Activated CD4-positive, alpha-beta T cell treated with anti-CD3 and anti-CD28 coated beads for 1 hour (primary cell): ENCODE measurements at places on chromosomes 13 and 19.

DNA sequence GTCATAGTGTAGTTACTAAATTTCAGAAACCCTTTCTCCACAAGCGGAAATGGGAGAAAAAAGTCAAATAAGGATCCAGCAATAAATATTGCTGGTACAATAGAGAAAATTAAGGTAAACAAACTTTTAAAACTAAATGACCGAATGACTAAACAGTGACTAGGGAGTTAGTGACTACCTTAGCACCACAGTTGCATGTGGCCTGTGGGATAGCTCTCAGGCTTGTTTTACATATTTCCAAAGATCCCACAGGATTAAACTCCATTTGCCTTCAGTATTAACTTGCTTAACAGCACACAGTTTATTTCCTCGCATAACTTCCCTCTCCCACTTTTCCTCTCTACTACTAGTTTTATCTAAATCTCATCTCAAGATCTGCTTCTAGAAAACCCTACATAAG, 824.3 kb upstream of the KLHL1 start:
- DNase-seq, result no peak

DNA sequence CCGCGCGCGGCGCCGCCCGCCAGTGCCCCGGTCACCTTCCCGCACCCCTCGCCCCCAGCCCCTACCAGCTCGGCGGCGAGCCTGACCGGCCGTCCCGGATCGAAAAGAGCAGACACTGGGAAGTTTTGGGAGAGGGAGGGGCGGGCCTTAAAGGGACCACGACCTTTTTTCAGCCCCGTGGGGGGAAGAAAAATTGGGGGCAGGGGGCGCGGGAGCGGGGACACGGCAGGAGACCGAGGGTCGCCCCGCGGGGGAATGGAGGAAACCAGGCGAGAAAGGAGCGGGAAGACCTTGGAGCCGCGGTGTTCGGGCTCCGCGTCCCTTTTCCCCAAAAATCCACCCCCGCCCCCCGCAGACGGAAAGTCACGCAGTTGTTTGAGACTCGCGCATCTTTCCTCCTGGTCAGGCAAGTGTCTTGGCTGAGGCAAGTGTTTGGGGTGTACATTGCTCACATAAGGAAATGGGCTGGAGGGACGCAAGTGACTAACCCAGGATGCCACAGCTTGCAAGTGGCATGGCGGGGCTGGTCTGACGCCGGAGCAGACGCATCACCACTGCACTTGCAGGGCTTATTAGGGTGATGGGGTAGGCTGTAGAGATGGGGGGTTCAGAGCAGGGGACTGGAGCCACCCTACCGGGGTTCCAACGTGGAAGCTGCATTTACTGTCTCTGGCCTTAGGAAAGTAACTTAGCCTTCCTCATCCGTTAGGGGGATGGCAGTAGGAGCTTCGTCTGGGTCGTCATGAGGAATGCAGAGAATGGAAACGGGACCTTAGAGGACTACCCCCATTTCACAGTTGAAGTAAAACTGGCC, 2.7 kb upstream of the HNRNPL start:
- DNase-seq, result peak; percentile 45

GRCh38 chr13:75547917-75548316, 1.7 kb upstream of the UCHL3 start:
- DNase-seq, result no peak

DNA sequence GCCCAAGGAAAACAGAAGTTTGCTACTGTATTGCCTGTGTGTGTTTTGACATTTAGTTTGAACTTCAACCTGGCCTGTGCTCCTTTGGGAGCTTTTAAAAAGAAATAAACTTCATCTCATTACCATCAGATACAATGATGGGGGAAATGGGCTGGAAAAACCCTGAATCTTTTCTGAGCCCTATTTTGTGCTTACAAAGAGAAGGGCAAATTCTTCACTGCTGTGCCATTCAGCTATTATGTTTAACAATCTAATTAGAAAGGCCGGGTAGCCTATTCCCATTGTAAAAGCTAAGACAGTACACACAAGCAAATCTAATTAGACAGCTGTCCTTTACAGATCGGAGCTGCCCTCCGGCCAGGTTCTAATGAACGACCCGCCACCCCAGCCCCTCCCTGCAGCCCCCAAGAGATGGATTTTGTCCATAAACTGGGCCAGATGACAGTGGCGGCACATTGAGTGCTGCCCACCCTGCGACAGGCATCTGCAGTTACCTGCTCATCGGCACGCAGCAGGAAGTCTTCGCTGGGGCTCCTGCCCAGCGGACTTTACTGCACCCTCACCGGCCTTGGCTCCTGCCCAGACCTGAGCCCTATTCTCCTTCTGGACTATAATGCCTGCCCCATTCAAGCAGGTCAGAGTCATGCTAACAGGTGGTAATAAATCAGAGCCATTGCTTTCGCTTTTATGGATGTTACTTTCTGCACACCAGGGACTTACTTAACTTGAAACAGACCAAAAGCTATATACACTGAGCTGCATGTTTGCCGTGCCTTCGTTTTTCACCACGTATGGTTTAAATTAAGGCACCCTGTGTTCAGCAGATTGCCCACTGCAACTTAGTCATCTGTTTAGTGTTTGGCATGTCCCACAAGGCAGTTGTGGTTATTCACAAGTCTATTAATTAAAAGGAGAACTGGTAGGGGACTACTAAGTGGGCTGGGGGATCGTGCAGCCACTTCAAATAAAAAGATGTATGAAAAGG, 549.6 kb downstream of the FGF9 start:
- DNase-seq, result no peak

- DNase-seq, result no peak
Measured at GRCh38 chr13:59527500-59527899, 636.2 kb downstream of the DIAPH3 start.

DNA sequence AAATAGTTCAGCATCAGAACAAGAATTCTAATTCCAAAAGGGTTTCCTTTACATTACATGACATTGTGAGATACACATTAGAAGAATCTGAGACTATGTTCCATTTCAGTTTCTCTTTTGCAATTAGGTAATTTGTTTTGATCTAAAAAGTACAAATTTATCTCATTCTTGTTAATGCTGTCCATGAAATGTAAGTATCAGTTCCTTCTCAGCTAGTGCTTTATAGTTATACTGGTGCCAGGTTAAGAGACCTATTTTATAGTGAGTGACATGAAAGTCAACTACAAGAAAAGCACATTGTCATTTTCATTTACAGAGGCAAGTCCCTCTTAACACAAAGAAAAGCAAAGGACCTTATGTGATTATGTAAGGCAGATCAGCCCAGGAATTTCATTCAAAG, 43.9 kb downstream of the RCBTB2 start:
- no peak for DNase-seq

- no peak for DNase-seq
Measured at GRCh38 chr13:110756219-110756631, 42.7 kb downstream of the ING1 start.

DNA sequence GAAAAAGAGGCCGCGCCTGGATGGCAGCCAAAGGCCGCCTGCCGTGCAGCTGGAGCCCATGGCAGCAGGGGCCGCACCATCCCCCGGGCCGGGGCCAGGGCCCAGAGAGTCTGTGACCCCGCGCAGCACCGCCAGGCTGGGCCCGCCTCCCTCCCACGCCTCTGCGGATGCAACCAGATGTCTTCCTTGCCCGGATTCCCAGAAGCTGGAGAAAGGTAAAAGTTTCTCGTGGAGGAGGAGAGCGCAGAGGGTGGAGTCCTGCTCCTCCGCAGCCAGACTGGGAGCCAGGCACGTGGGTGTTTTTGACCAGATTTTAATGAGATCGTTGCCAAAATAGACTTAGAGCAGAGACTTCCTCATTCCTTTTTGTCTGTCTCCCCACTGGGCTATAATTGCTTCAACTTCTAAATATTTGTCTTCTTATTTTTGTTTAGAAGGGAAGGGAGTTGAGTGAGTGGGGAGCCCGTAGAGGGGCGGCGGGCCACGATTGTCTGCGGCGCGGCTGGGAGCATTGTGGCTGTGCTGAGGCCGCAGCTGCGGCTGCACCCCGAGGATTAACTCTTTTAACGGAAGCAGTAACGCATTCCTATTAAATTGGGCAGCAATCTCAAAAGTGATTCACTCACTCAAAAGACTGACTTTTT, 22.8 kb upstream of the NDUFS7 start:
- no peak for DNase-seq

DNA sequence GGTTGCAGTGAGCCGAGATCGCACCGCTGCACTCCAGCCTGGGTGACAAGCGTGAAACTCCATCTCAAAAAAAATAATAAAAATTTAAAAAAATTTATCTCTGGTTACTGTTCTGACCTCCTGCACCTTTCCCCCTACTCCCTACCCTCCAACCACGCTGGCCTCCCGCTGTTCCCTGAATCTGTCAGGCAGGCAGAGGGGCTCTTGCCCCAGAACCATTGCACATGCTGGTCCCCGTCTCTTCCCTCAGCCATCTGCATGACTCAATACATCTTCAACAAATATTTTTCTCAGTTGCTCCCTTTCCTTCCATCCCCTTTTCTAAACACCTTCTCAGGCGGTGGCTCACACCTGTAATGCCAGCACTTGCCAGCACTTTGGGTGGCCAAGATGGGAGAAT, 1.1 kb upstream of the FAM187B start:
- DNase-seq, result no peak

DNA sequence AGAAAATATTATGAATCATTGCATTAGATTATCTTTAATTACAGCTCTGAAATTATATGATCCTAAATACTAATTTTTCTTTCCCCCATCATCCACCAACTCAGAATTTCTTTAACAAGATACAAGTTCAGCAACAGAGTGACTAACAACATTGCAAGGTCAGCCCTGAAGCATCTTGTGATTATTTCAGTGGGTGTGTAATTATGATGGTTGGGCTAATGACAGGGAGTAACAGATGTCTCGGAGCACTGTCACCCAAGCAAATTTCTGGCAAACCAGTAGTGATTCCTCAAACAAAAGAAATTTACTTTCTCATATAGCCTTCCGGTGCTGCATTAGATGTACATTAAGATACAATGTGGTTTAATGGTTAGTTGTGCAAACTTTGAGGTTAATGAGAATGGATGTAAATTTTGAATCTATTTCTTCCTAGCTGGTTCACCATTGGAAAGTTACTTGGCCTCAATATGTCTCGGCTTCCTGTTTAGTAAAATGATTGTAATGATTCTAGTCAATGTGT, 238.9 kb downstream of the ITGBL1 start:
- DNase-seq, result no peak

GRCh38 chr19:50792272-50793250, 2.3 kb downstream of the ACP4 start:
- no peak for DNase-seq

DNA sequence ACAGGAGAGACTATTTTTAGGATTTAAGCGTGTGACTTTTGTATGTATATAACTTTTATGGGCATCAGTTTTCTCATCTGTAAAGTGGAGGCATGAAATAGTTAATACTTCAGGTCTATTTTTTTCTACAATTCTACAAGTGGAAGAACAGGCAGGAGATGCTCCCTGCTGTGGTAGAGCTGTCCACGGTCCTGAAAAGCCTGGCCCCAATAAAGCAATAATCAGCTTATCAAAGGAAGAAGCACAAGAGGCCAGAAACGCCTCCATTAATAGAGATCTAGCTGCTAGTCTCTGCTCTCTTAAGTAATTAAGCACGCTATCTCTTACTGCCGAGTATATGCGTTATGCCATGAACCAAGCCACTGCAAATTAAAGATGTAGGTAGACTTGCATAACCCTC, 28.0 kb upstream of the WASF3 start:
- no peak for DNase-seq

DNA sequence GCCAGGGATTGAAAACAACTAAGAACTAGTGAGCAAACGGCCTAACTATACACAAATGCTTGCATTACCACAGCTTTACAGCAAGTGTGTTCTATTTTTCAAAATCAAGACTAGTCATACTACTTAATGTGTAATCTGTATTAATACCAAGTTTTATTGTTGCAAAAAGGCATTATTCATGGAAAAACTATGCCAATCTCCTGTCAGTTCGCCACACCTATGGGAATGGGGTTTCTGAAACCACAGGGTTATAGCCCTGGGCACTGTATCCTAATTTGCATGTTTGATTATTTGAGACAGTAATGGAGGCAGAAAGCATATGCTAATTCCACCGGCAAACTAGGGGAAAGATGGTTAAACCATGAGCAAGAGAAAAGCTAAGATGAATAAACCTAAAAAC, 14.3 kb downstream of the GAS6 start:
- DNase-seq, result no peak

DNA sequence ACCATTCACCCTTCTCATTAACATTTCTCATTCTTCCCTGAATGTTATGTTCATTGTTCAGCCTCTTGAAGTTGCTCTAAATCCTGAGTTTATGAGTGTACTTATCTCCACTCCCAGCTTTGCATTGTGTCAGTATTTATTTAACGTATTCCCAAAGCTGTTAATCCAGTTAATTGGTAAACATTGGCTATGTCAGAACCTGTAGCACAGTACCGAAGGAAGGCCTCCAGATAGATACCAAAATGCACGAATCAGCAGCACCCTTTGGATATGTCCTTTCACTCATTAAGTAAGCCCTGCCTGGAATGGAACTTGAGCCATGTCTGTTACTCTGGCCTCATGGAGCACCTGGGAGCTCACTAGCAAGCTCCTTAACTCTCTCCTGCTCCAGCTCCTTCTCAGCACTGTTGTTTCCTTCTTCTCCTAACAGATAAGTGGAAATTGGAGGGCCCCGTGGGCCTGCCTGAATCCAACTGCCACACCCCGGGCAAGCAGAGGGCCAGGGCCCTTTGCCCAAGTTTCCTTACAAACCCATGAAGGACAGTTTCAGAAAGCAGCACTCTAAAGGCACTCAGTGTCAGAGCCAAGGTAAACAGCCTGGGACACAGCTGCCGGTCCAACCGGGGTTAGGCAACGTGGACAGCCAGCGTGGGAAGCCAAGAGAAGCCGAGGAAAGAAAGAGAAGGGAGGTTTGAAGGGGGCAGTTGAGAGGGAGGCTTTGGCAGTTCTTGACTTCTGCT, 155.0 kb upstream of the SERP2 start:
- DNase-seq, result no peak

DNA sequence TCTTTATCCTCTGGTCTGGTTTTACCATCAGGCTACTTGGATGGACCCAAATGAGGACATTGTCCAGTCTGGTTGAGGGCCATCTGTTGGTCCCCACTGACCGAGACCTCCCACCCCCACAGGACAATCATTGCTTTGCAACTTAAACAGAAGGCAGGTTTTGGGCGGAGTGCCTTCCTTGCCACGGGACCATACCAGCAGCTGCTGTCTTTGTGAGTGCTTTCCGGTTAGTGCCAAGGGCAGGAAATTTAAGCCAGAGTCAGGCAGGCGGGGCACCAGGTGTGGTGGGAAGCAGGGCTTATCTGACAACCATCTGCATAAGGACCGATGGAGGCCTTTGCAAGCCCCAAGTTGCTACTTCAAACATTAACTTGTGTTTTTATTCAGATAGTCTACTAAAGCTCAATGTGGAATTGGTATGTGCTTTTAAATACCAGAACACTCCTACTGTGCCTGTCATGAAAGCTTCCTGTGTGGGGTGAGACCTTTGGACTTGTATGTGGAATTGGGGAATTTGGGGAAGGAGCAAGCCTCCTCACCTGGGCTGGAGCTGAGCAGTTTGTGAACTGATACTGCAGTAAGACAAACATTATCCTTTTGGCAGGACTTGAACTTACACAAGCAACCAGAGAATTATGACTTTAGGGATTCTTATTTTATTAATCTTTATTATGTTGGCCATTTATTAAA, 39.3 kb upstream of the UBE2L5 start:
- no peak for DNase-seq
